ENCODE measurements at places on chromosomes 13 and 19.

- no peak for DNase-seq
Observed at GRCh38 chr19:34734537-34735103, 577 bp downstream of the ZNF181 start.

GRCh38 chr13:101309014-101309619, 107.2 kb downstream of the NALCN start:
- no peak for DNase-seq

DNA sequence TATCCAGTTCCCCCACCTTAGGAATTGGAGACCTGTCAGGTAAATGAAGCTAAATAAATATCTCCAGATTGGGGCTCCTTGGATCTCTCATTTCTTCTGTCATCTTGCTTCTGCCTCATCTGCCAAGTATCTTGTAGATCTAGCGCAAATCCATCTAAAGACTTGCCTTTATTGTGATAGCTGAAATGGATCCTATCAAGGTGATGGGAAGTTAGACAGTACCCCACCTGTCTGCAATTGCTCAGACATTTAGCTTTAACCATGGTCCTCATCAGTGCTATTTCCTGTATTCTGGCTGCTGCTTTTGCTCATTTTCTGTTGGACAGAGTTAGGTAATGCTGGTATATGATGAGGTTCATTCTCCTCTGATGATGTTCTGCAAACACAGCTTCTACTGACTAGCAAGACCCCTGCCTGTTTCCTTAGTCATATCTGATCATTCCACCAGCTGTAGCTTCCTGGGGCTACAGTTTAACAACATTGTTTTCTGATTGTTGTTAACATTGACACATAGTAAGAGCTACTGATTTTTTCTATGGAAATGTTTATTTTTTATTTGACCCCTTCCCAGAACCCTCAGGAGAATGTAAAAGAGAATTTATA, 340.0 kb downstream of the DCT start:
- no peak for DNase-seq

GRCh38 chr13:63457186-63457585, 2041.5 kb upstream of the PCDH20 start:
- no peak for DNase-seq

GRCh38 chr19:33797802-33798671, 1.4 kb downstream of the KCTD15 start:
- DNase-seq, result no peak

- DNase-seq, result no peak
Observed at GRCh38 chr19:1073956-1074517, 7.1 kb downstream of the ARHGAP45 start.

DNA sequence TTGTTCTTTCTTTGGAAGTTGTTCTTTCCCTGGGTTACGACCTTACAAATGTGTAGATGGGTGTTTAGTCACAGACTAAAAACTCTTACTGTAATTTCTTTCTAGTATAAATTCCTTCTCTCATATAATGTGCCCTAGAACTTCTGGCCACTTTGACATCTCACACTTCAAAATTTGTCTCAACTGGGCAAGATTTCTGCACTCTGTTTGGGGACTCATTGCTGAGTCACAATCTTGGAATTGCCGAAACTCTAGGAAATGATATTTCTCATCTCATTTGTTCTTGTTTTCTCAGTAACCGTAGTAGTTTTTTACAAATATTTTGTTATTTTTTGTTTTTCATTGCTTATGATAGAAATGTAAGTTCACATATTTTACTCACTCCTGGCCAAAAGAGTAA, 2523.2 kb upstream of the PCDH20 start:
- no peak for DNase-seq

DNA sequence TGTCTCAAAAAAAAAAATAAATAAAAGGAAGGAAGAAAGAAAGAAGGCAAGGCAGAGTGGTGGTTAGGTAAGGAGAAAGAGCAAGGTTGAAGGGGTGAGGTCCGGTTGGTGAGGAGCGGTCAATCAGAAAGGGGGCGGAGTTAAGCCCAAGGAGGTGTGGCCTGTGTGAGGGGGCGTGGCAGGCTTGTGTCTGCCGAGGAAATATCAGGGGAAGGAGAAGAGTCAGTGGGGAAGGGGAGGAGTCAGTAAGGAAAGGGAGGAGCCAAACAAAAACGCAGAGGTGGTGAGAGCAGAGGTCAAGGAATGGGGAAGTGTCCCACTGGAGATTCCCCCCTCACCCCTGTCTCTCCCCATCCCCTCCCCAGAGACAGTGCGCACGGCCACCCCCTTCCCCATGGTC, 5.9 kb downstream of the CACNG7 start:
- DNase-seq, result no peak

DNA sequence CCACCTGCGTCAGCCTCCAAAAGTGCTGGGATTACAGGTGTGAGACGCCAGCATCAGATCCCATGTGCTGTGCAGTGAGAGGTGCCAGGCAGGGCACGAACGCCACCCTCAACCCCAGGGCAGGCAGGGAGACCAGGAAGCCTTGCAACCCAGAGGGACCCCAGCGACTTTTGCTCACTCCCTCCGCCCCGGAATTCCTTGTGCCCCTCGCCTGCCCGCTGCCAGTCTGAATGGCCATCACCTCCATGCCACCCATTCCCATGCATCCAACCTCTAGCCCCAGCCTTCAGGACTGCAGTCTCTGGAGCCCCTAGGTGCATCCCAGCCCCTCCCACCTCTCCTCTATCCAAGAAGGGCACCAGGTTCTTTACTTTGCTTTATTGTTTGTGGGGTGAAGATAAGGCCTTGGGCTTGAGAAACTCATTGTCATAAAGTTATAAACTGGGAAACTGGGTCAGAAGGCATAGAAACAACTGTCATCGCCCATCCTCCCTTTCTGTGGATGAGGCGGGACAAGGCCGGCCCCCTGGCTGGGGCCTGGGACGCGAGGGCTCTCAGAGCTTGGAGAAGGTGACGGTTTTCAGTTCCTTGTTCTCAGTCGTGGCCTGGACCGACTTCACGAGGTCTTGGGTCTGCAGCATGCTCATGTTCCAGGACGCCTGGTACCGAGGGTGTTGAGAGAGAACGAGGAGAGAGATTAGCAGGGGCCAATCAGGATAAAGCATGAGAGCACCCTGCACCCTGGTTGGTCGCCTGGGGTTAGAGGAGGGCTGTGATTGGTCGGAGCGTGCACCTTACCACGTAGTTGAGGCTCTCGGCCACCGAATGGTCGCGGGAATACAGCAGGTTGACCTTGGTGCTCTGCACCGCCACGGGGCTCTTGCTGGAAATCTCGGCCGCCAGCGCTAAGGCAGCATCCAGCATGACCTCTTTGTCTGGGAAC, 2.6 kb upstream of the LGALS4 start:
- no peak for DNase-seq

DNA sequence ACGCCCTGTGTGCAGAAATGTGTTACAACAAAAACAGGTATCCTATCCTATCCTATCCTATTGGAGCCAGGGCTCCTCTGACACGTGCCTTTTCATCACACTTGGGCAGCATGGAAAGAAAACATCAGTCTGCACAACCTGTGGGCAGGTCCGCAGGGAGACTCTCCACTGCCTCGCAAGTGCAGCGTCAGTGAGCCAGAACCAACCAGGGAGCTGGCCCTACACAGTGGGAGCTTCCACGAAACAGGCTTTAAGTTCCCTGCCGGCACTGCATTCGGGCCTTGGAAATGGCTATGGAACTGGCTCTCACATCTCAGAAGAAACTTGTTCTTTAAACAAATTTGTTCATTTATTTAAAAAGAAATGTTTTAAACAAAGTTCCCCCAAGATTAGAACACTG, 49.5 kb downstream of the SLC7A1 start:
- DNase-seq, result no peak

DNA sequence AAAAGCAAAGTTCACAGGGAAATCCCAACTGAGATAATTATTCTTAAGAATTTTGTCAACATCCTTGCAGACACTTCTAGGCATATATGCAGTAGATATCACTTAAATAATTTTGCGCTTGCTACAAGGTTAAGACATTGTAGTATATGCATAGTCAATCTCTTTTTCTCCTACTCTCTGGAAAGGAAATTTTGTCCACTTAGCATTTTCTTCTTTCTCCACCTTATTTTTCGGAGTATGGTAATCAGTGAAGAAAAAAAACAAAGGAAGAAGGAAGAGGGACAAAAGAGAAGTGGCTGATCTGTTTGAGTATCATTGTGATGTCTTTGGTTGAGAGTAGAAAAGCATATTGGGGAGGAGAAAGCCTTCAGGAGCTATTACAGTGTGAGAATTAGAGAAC, 104.6 kb downstream of the LACC1 start:
- DNase-seq, result no peak

GRCh38 chr13:111280681-111281585, 39.5 kb upstream of the TEX29 start:
- DNase-seq, result no peak

- DNase-seq, result no peak
Observed at GRCh38 chr19:30341611-30342201, 30.5 kb upstream of the ZNF536 start.

DNA sequence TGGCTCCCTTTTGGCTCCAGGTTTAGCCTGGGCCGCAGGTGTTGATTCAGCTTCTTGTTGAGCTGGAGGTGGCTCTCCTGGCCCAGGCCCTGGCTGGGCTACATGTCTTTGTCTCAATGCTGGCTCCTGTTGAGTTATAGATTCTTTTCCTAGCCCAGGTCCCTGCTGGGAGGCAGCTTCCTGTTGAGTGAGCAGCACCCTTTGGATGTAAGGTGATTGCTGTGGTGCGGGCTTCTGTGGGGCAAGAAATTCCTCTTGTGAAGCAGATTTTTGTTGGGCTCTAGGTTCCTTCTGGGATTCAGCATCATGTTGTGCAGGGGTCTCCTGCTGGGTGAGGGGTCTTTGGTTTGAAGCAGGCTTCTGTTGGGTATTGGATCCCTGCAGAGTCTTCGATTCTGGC, 545 bp downstream of the LIPE start:
- no peak for DNase-seq

- DNase-seq, result no peak
Observed at GRCh38 chr13:19581675-19582074, 20.3 kb upstream of the TPTE2 start.

GRCh38 chr19:30563691-30564090, 191.5 kb downstream of the ZNF536 start:
- DNase-seq, result no peak

DNA sequence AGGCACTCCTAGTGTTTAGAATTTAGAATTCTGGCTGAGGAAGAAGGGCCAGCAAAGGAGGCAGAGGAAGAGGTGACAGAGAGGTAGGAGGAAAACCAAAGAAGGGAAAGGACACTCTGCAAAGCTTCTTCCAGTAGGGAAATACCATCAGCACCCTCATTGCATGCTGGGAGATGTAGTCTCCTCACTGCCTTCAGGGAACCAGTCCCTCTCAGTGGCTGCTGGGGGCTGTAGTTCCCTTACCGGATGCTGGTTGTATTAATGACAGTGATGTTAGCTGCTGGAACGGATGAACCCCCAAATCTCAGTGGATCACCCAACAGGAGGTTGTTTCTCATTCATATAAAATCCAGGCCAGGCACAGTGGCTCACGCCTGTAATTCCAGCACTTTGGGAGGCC, 10.1 kb downstream of the GRIN2D start:
- DNase-seq, result peak; percentile 57

DNA sequence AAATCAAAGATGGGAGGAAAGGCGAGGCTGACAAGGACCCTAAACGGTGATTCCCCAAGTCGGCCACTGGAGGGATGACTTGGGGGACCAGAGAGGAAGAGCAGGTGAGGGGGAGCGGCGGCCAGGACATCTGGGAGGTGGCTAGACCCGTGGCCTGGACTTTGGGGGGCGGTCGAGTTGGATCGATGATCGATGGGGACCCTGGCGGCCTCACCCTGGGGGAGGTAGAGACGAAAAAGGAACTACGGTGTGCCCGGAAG, 7.7 kb upstream of the CIRBP start:
- no peak for DNase-seq

DNA sequence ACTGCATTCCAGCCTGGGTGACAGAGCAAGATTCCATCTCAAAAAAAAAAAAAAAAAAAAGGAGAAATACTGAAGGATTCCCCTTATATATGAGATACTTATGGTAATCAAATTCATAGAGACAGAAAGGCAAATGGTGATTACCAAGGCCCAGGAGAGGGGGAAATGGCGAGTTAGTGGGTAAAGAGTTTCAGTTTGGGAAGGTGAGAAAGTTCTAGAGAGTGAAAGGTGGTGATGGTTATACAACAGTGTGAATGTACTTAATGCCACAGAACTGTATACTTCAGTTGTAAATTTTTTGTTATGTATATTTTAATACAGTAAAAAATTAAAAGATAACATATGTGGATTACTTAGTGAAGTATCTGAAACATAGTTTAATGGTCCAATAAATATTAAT, 90.2 kb downstream of the DHRS12 start:
- DNase-seq, result no peak

- no peak for DNase-seq
Observed at GRCh38 chr13:50174630-50175029, 159.4 kb downstream of the KCNRG start.

DNA sequence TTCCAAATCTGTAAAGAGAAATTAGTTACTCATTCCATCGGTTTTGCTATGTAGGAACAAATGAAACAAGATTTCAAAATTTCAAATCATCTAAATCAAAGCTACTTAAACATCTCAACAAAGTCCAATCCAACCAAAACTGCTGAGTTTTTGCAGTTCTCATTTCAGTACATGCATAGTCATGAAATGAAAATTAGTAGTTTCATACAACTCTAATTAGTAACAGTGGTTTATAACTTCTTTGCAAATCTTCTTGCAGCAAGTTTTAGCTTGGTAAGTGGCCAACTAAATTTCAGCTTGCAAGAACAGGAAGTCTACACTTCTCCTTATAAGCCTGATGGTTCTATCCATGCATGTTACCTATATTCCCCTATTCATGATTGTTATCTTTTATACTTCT, 75.6 kb downstream of the SPRY2 start:
- DNase-seq, result no peak

DNA sequence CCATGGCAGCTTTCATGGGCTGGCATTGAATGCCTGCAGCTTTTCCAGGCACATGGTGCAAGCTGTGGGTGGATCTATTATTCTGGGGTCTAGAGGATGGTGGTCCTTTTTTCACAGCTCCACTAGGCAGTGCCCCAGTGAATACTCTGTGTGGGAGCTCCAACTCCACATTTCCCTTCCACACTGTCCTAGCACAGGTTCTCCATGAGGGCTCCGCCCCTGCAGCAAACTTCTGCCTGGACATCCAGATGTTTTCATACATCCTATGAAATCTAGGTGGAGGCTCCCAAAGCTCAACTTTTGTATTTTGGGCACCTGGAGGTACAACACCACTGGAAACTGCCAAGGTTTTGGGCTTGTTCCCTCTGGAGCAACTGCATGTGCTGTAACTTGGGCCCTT, 450.6 kb downstream of the LMO7 start:
- no peak for DNase-seq

DNA sequence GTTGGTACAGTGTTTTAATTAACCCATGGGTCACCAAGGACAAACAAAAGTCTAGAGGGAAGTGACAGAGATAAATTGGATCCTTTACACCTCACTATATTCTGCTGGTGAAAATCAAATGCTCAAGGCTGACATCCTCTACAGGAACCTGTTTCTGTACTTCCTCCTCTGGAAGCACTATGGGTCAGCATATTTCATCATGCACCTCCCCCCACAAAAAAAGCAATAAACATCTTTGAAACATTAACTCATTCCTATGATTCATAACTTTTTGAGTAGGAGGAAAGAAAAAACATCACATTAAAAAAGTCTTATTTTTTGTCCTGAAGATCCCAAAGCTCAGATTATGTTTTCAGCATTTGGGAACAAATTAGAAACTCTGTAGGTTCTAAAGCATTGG, 588.3 kb upstream of the SGCG start:
- no peak for DNase-seq
